Right renal pelvis (tissue), 4 donors: ENCODE measurements at places on chromosomes 3 and 15. TPM values are rescaled to one million over a fixed set of nuclear protein-coding genes. Genes with fewer than 3 reads are reported as not detected.

Gene SEMA5B
- polyA plus RNA-seq: 26.2 TPM

GRCh38 chr3:4629095-4630007, 136.2 kb downstream of the ITPR1 start:
- DNase-seq: no peak

Gene ONECUT1
- polyA plus RNA-seq: 0.13 TPM

DNA sequence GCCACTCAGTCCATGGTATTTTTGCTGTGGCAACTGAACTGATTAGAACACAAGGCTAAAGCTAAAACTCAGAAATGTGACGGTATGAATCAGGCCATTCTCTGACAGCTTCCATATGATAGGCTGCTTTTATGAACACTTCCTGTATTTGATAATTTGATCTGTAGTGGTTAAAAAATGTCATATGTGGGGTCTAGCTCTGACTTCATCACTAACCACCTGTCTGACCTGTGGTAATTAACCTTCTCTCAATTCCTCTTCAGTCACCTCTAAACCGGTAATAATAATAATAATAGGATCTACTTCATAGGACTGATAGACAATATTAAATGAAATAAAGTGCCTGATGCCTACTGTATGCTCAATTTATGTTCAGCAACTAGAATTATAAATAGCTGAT, 223.2 kb downstream of the MBNL1 start:
- DNase-seq: no peak

GRCh38 chr15:92979011-92979701, 79.0 kb downstream of the CHD2 start:
- no peak for DNase-seq

Gene GRK7
- 0.21 TPM for polyA plus RNA-seq

GRCh38 chr3:184944241-184944640, 132.3 kb downstream of the VPS8 start:
- no peak for DNase-seq

Gene ACTRT3
- 4.9 TPM for polyA plus RNA-seq

GRCh38 chr3:5489536-5489935, 302.0 kb downstream of the EDEM1 start:
- no peak for DNase-seq

Gene SLC2A2
- 15.3 TPM for polyA plus RNA-seq

Gene PLA1A
- polyA plus RNA-seq: 8.2 TPM

GRCh38 chr15:63075015-63075983, 32.8 kb downstream of the TPM1 start:
- no peak for DNase-seq

- no peak for DNase-seq
Observed at GRCh38 chr3:185942907-185943759, 5.3 kb upstream of the TRA2B start.

Gene TCF12
- 207 TPM for polyA plus RNA-seq

DNA sequence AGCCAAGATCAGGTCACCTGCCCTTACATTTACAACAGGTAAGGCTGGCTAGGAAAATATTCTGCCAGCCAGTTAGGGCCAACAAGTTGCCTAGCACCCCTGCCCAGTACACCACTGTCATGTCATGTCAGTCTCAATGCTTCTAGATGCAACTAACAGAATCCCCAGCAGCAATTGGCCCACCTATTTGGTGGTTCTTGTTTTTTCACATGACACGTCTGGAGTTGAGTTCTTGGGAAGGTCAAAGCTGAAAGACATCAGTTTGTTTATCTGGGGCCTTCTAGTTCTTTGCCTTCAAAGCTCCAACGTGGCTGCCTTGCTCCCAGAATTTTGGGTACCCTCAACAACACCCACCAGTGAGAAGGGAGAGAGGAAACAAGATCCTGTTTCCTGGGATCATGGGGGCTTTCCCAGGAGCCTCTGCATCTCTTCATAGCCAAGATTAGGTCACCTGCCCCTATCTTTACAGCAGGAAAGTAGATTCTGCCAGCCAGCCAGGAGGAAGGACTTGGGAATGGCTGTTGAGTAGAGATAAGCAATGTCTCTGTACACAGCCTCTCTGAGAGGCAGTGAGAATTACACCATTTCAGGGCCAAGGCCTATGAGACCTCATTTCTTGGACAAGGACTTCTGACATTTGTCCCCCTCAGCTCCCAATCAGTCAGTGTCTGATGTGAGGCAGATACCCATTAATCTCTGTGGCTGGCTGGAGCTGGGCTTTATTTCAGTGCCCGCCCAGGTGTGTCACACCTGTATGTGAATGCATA, 8.6 kb downstream of the GPX1 start:
- DNase-seq: no peak

DNA sequence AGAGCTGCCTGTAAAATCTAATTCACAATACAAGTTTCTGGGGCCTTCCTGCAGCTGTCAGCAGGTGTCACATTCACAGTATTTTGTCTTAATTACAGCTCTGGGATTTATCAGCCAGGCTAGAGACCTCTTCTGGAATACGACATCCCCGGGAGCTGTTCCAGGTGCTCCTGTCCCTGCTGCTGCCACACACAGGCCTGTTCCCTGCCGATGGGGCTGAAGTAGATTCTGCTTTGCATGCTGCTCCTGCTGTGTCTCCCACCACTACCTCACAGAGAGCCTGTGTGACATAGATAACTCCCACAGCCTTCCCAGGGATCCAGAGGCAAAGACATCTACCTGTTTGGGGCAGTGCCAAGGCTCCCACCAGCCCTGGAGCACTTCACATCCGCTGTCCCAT, 20.4 kb downstream of the COLQ start:
- DNase-seq: no peak

Gene LRRK1
- polyA plus RNA-seq: 4.9 TPM

Gene ISLR
- polyA plus RNA-seq: 58.5 TPM

Gene KNG1
- 150 TPM for polyA plus RNA-seq

Gene SORD
- 38.0 TPM for polyA plus RNA-seq

Gene CCDC39
- 5.1 TPM for polyA plus RNA-seq

Gene SNURF
- 4.9 TPM for polyA plus RNA-seq

GRCh38 chr3:52019352-52020080, 23.8 kb upstream of the RPL29 start:
- DNase-seq: no peak

DNA sequence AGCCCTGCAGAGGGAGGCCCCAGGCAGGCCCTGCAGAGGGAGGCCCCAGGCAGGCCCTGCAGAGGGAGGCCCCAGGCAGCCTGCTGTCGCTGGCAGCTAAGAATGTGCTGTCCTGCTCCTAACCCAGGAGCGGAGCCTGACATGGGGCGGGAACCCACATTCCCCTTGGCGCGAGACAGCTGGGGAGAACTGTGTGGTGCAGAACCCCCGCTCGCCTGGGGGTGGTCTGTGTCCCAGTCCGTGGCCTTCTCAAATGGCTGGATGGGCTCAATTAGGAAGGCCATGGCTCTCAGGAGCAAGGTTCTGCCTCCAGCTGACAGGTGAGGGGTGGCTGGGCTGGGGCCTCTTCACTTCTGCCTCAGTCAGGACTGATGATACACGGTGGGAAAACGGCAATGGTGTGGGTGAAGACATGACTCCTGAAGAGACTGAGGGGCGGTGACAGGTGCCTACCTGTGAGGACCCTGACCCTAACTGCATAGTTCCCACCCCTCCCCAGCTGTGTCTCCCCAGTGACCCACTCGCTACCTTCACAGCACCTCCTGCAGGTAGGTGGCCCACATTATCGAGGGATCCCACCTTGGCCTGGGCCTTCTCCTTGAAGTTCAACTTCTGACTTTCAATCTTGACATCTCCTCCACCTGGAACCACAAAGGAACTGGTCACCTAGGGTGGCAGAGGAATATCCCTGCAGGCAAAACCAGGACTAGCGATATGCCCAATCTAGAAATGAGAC, 52.0 kb downstream of the DHX30 start:
- DNase-seq: no peak

Gene BCHE
- 11.7 TPM for polyA plus RNA-seq

DNA sequence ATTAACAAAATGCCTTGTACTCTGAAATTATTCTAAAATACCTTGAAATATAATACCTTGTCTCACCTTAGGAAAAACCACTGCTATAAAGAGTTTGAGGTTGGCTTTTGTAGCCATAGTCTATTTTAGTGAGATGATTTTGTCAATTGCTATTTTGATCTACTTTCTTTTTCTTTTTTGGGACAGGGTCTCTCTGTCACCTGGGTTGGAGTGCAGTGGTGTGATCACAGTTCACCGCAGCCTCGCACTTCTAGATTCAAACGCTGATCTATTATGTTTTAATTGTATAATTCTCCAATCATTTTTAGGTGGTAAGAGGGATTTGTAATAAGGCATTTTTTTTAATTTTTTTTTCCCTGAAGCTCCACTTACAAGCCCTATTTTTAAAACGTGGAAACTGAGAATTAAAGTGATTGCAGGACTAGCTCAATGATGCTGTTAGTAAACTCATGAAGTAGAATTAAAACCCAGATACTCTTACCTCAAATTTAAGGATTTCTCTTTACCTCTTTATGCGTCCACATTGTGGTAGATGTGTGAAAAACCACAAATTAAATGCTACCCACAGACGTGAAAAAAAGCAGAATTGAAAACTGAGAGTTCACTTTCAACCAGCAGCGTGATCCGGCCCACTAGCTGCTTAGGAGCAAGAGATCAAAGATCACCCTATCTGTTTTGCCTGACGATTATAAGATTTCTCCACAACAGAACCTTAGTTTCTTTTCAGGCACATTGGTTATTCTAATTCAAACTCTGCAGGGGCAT, 384.2 kb downstream of the CGGBP1 start:
- no peak for DNase-seq

DNA sequence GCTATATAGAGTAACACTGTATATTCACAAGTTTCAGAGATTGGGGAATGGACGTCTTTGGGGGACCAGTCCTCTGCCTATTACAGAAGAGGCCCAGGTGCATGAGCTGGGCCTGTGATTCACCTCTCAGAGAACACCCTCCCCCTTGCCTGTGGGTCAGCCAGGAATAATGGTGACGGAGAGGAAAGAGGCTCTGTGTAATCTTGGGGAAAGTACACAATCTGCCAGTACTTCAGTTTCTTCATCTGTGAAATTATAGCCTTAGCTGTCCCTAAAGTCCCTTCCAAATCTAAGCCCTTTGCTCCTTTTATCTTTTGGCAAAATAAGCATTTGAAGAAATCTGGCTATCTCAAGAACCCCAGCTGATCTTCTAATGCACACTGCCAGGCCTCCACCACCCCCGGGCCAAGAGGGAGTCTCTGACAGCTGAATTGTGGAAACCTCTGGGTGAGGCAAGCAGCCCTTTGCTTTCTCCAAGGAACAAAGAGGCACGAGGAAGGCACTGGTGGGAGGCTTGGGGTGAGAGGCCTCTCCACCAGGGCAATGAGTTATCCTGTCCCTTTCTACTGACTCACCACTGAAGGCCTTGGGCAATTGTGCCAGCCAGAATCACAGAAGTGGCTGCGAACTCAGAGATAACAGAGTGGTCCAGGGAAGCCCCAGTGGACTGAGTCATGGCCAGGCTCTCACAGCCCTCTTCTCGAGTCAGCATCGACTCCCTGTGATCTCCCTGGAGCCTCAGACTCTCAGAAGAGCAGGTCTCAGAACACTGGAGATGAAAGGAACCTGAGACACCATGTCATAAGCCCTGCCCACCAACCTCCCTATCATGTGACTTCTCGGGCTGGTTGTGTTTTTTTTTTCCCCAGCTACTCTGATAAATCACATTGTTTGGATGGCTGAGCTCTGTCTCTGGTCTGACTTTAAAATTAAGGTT, 31.8 kb downstream of the CCNL1 start:
- DNase-seq: no peak

DNA sequence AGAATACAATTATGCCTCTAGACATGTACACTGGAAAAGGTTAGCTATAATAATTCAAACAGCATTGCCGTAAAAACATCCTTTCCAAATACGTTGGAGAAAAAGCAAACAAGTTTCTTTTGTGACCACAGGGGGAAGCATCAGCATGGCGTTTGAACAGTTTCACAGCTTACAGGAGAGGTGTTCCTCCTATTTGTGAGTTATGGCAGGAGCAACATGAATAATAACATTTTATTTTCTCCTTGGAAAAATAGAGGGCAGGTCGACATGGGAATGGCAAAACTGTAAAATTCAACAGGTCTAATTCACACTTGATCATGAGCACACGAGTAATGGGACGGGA, 39.7 kb upstream of the GADL1 start:
- DNase-seq: peak; percentile 22
